Activated T-helper 1 cell treated with Interleukin-2 at 50 U/mL for 16 hours (primary cell): ENCODE measurements at places on chromosomes 4 and X.

DNA sequence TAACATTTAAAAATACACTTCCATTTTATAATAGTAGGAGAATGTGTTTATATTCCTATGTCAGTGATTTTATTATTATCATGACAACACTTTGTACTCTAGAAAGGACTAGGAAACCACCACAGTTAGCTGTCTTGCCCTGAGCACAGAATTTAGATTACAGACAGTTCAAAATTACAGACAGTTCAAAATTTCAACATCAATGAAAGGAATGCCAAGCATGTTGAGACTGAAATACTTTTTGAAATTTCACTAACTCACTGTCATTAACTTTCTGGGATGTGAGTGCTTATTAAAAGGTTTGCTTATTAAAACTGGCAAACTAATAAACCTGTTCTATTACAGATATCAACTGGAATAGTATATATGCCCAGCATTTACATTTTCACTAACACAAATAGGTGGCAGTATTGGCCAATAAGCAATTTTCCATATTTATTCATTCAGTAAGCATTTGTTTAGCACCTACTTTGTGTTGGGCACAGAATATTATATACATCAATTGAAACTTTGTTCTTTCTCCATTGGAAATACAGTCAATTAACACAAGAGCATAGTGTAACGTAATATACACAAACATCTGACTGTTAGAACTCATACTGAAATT lies 179.4 kb downstream of the FBXW7 start:
- DNase-seq, result no peak

GRCh38 chrX:152915541-152916241 lies 17.8 kb downstream of the ZNF185 start:
- no peak for DNase-seq

GRCh38 chr4:79673898-79674297 lies 265.9 kb upstream of the GK2 start:
- no peak for DNase-seq

- DNase-seq, result no peak
Measured at GRCh38 chr4:81781799-81782198, 310.1 kb upstream of the RASGEF1B start.

DNA sequence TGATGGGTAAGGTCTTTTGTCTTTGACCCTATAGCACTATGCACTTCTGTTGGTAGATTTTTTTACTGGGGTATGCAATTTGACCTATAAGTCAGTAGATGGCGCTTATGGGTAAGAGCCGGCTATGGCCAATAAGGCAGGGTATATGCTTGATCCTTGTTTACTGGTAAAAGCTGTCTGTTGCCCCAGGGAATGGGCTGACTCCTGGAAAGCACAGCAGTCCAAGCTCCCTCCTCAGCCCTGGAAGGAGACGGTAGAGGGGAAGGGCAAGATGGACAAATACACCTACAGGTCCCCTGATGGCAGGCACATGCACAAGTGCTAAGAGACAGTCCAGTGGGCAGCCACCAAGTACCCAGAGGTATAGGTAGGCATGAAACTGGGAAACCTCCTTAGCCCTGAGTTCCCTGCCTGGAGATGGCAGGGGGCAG lies 63.7 kb downstream of the ADAMTS3 start:
- no peak for DNase-seq

- no peak for DNase-seq
Measured at GRCh38 chr4:85726555-85726954, 251.6 kb downstream of the ARHGAP24 start.

GRCh38 chr4:36330796-36331195 lies 49.4 kb downstream of the DTHD1 start:
- no peak for DNase-seq

DNA sequence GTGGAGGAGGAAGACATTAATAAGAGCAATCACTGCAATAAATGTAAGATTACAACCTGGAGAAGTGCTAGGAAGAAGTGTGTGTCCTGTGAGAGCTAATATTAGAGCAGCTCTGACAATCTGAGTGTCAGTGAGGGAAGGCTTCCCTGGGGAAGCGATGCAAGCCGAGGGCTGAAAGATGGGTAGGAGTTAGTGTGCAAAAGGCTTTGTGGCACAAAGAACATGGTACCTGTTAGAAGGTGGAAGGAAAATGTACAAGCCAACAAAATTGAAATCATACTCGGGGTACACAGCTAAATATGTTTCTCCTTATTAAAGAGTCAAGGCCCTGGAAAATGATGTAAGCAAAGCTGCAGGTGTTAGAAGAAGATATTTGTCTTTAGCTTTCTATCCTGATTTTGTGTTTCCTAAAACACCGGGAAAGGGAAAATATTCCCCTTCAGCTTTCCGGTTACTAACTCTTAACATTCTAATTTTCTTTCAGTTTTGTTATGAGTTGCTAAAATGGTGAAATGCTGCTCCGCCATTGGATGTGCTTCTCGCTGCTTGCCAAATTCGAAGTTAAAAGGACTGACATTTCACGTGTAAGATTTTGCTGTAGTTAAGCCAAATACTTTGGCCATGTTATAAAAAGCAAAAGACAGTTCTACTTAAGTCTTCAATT lies 808 bp downstream of the THAP6 start:
- no peak for DNase-seq

GRCh38 chr4:166421556-166422156 lies 548.6 kb downstream of the TLL1 start:
- DNase-seq, result no peak

DNA sequence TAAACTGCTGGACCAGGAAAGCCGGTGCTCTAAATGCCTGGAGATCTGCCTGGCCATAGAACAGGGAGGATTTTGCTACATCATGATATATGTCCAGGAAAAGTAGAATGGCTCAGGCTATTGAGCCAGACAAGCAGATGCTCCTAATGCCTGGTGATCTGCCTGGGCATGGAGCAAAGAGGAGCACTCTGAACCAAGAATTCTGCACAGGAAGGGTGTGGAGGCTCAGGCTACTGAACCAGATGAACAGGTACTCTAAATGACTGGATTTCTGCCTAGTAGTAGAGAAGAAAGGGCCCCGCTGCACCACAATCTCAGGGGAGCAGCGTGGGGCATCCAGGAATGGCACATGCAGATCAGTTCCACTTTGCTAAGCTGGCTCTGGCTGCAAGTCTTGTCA lies 607.9 kb downstream of the ANKRD50 start:
- no peak for DNase-seq

GRCh38 chr4:26520728-26521450 lies 30.6 kb upstream of the CCKAR start:
- no peak for DNase-seq

GRCh38 chrX:39318506-39319343 lies 517.5 kb downstream of the MID1IP1 start:
- DNase-seq, result no peak

GRCh38 chr4:19009881-19010280 lies 988.3 kb upstream of the LCORL start:
- no peak for DNase-seq

DNA sequence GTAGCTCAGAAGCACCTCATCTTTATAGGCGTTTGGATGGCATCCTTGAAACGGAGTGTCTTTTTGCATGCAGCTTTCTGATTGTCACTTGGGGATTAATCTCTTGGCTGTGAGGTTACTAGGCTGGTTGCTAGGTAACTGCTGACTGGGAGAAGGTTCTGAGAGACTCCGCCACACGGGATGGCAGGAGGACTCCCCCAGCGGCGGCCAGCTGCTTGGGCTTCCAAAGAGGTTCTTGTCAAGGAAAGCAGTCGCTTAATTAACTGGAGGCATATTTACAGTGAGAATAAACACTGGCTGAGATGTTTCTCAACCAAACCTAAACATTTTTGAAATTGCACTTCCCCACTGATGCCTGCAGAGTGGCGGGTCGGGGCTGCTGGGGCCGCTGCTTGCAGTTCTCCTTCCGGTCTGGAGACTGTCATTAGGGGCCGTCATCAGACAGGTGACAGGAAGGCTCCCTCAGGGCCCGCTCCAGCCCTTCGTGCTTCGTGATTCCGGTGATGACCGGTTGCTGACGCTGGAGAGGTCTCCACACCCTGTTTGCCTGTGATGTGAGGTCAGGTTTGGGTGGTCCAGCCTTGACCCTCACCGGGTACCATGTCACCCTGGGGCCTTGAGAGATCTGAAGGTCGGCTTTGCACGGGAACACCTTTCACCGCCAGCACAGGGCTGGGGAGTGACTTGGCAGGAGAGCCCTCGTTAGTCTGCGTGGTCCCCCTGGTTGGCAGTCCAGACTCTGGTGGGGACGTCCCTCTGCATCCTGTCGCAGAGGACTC lies 9.1 kb downstream of the NSG1 start:
- no peak for DNase-seq

GRCh38 chrX:96861661-96862060 lies 22.0 kb upstream of the RPA4 start:
- no peak for DNase-seq

DNA sequence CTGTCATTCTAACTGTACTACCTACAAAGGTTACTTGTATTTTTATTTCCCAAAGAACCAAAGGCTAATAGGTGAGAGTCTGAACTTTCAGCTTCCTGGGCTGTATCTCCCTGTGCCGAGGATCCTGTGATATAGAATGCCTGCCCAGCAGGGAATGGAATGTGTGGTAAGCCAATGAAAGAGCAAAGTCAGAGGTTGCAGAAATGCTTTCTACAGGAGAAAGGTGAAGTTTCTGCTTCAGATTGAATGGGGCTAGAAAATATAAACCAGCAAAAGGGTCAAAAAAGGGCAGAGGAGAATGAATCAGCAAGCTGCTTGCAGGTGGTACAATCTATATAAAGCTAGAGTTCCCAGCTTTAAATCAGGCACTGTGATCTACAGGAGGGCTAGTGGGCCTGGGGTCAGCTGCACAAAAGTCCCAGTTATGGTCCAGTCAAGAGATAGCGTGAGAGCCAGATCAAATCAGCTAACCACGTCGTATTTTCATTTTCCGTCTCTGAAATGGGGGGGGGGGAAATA lies 146.1 kb downstream of the DCTD start:
- no peak for DNase-seq

GRCh38 chrX:51332188-51332942 lies at the start of gene NUDT10:
NUDT10 (plus strand) TSS chrX:51332822; CDS start chrX:51332966, 144 bp downstream.
- DNase-seq, result no peak

DNA sequence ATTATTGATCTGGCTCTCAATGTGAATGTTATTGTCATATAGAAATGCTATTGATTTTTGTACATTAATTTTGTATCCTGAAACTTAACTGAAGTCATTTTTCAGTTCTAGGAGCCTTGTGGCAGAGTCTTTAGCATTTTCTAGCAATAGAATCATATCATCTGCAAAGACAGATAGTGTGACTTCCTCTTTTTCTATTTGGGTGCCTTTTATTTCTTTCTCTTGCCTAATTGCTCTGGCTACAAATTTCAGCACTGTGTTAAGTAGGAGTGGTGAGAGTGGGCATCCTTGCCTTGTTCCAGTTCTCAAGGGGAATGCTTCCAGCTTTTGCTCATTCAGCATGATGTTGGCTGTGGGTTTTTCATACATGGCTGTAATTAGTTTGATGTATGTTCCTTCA lies 102.7 kb downstream of the SH3BGRL start:
- DNase-seq, result no peak

DNA sequence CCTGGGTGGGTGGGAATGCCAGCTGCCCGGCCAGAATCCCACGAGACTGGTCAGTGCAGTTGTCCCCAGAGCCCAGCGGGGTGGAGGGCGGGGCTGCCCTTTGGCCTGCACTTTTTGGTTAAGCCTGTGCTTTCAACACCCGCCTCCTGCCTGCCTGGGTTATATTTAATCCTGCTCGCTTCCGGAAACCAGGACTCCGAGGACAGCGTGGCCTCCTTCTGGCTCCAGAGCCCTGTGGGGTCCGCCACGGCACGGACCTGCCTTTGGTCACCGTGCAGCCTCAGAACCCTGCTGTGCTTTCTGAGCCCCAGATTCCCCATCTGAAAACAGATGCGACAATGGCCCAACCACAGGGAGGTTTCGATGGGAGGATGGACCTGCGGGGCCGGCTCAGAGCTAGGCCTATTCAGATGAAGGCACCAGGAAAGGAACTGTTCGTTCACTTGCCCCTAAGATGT lies 29.4 kb upstream of the KIAA0232 start:
- no peak for DNase-seq

- DNase-seq, result no peak
Measured at GRCh38 chr4:166838975-166839614, 395.2 kb downstream of the SPOCK3 start.

DNA sequence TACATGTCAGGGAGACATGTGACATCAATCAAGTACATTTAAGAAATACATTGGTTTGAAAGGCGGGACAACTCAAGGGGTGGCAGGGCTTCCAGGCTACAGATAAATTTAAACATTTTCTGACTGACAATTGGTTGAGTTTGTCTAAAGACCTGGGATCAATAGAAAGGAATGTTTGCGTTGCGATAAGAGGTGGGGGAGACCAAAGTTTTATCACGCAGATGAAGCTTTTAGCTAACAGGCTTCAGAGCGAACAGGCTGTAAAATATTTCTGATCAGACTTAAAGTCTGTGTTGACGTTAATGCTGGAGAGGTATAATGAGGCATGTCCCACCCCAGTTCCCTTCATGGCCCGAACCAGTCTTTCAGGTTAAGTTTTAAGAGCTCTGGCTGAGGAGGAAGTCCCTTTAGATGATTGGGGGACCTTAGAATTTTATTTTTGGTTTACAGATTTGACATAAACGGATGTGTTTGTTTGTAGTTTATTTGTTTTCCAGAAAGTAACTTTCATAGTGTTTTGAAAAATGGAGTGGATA lies 346.7 kb upstream of the RASGEF1B start:
- DNase-seq, result no peak

GRCh38 chr4:9924750-9925149 lies 96.5 kb downstream of the SLC2A9 start:
- no peak for DNase-seq

DNA sequence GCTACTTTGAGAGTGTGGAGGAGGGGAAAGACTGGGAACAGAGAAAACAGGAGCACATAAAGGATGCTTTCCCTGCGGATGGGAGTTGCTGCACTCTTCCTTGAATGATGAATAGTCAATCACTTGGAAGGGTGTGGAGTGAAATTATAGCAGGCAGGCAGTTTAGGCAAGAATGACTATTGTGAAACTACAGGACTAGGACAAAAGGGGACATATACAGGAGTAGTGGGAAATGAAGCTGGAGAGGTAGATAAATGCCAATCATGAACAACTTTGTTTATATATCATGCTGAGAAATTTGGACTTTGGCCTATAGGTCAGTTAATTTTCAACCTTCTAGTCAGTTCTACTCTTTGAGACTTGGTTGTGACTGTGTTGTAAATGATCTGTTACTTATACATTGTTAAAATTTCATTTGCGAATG lies 76.9 kb downstream of the PAQR3 start:
- DNase-seq, result no peak

GRCh38 chr4:38585871-38586270 lies 78.1 kb upstream of the KLF3 start:
- DNase-seq, result no peak

DNA sequence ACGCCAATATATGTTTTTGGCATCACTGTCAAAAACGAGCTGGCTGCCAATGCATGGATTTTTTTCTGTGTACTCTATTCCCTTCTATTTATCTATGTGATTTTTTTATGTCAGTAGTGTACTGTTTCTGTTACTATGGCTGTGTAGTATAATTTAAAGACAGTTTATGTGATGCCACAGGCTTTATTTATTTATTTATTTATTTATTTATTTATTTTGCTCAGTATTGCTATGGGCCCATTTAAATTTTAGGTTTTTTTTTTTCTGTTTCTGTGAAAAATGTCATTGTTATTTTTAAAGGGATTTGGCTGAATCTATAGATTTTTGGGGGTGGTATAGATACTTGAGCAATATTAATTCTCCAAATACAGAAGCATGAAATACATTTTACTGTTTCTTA lies 338.4 kb upstream of the POU3F4 start:
- DNase-seq, result no peak

- no peak for DNase-seq
Measured at GRCh38 chrX:103063918-103064434, at the start of gene BEX1. BEX1 (minus strand) TSS chrX:103064171; CDS start chrX:103063274, 897 bp downstream.

- no peak for DNase-seq
Measured at GRCh38 chrX:35351795-35352483, 409.3 kb downstream of the FAM47B start.
